DMS153 (cell line): ENCODE measurements at places on chromosomes 13 and 19.

DNA sequence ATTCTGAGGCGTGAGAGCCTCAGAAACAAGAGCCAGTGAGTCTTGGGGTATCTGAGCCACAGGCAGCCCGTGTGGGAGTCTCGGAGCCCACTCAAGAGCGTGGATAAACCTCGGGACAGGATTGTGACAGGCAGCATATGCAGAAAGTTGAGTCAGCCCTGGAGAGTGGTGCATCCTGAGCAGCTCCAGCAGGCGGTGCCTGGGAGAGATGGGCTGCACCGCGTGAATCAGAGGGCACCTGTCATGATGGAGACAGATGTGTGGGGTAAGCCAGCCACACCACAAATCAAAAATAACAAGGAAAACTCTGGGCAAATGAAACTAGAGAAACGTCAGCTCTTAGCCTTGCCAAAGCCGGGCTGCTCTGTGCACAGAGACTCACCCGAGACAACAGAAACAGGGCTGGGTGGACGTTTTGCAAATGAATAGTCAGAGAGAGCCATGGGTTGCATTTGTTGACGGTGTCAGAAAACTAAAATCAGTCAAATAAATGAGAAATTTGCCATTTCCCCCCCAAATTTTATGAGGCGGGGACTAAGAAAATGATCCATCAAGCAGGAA, 30.0 kb upstream of the POP4 start:
- no peak for DNase-seq

DNA sequence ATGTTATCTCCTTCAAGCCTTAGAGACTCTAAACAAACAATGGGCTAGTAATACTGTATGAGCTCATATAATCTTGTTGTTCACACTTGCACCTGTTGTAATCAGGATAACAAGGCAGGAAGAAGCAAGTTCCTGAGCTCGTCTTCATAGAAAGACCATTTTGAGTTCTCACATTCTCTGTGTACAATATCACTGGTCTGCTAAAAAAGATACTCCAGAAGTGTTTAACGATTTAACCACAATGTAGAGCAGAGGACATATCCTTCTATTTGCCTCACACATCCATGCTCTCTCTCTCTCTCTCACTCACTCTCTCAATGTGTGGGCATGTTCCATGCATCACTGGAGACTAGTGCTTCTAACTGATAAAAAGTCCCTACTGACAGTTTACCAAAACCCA, 122.9 kb downstream of the MIPEP start:
- DNase-seq, result no peak

DNA sequence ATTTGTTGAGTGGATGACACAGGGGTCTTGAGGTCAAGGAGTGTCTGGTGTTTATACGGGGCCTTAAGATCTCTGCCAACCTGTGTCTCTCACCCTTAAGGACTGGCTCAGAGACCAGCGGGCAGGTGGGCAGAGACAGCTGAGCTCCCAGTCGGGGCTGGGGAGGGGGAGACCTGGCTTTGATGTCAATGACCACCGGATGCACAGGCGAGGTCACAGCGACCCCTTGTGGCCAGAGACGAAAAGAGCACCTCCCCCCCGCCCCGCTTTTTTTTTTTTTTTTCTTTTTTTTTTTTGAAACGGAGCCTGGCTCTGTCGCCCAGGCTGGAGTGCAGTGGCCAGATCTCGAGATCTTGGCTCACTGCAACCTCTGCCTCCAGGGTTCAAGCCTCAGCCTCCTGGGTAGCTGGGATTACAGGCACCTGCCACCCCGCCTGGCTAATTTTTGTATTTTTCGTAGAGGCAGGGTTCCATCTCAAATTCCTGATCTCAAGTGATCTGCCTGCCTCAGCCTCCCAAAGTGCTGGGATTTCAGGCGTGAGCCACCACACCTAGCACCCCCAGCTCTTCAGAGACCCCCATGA, 12.1 kb upstream of the KLK14 start:
- no peak for DNase-seq

DNA sequence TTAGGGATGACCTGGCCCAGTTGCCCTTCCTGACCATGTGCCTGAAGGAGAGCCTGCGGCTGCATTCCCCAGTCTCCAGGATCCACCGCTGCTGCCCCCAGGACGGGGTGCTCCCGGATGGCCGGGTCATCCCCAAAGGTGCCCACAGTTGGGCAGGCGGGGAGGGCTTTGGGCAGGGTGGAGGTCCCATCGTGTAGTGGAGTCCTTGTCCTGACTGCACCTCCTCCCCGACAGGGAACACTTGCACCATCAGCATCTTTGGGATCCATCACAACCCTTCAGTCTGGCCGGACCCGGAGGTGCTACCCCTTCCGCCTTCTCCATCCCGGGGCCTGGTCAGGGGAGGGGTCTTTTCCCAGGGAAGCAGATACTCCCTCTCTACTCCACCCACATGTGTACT, 31.7 kb upstream of the CYP4F8 start:
- no peak for DNase-seq

DNA sequence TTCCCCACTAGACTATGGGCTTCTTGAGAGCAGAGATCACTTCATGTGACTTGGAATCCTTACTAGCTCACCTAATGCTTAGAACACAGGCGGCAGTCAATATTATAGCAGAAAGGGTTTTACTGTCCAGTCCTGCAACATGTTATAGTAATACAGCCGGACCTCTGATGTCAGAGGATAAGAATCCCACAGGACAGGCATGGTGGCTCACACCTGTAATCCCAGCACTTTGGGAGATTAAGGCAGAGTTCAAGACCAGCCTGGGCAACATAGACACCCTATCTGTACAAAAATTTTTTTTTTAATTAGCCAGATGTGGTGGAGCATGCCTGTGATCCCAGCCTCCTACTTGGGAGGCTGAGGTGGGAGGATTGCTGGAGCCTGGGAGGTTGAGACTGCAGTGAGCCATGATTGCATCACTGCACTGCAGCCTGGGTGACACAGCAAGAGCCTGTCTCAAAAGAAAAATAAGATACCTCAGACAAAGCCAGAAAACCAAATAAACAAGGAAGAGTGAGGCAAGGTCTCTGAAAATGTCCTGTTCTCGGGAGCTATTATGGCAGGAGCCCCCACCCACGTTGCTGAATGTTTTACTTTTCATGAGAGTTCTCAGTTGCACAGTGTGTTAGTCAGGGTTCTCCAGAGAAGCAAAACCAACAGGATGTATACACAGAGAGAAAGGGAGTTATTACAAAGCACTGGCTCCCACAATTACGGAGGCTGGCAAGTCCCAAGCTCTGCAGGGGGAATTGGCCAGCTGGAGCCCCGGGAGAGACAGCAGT, 100.8 kb downstream of the UBL3 start:
- no peak for DNase-seq

GRCh38 chr19:12788042-12788681, 3.1 kb upstream of the JUNB start:
- no peak for DNase-seq

DNA sequence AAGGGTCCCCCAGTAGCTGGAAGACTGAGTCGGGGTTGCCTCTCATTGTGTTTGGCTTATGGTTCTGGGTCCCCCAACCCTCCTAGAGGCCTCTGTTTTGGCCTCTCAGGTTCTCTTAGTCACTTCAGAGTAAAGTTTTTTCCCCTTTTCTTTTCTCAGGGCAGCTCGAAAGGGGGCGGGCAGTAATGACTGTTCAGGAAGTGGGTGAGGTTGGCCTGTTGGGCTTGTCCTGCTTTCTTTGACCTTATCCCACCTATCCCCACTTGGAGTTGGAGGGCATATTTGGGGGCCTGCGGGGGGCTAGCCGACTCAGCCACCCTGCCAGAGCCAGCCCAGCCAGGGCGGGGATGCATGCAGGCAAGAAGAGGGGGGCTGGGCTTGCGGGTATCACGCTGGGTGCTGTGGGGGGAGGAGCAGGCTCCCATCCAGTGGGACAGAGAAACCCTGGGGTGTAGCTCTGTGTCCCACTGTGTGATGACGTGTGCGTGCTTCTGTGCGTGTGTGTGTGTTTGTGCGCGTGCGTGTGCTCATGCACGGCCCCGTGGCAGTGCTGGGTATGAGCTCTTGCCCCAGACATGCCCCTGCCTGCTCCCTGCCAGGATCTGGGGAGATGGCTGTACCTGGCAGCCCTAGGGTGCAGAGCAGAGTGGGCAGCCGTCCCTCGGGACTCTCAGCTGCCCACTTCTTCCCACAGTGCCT, 1.4 kb downstream of the CIC start:
- no peak for DNase-seq

GRCh38 chr13:34207334-34207733, 389.4 kb downstream of the RFC3 start:
- DNase-seq, result no peak

- DNase-seq, result peak; percentile 81
Measured at GRCh38 chr13:61415058-61415721, 459 bp downstream of the PCDH20 start.

GRCh38 chr19:35715355-35715809, 2.4 kb upstream of the KMT2B start:
- no peak for DNase-seq

DNA sequence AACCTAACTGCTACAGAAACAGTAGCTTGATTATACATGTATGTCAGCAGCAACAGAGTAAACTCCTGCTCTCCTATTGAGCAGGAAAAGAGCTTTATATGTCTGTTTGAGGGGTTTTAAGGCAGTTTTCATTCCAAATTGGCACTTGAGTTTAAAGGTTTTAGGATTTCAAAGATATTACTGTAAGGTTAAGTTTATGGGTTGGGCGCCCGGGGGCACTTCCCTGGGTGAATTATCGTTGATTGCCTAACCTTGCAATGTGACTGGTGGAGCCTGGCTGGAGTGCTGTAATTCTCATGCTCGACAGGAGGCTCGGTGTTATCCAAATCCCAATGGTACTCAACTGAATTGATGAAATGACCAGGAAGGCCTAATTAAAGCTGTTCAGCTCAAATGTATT, 1586.1 kb downstream of the OLFM4 start:
- DNase-seq, result peak; percentile 60

DNA sequence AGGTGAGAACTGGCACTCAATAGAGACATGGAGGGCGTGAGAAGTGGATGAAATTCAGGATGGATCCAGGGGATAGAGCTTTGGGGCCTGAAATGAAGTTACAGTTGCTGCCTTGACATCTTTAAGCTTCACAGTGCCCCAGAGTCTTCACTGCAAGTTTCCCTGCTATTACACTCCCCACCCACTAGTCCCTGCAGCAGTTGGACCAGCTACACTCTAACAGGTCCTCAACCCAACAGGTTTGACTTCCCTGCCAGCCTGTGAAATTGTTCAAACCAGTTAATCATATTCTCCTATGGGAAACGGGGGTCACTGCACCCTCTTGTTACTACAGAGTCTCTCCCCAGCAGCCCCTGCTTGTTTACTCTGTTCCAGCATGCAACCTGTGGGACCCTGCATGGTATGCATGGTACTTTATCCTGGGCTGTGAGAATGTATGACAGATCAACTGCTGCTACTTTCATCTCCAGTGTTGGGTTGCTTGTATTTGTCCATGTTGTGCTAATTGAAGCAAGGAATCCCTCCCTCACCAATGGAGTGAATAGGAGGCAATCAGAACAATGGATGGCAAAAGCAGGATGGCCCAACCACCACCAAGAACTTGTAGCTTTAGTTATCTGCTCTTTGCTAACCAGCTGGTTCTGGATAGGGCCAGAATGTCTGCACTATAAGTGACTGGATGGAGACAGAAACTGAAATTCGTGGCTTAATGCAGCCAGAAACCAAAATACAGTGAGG, 314.2 kb downstream of the OLFM4 start:
- no peak for DNase-seq

DNA sequence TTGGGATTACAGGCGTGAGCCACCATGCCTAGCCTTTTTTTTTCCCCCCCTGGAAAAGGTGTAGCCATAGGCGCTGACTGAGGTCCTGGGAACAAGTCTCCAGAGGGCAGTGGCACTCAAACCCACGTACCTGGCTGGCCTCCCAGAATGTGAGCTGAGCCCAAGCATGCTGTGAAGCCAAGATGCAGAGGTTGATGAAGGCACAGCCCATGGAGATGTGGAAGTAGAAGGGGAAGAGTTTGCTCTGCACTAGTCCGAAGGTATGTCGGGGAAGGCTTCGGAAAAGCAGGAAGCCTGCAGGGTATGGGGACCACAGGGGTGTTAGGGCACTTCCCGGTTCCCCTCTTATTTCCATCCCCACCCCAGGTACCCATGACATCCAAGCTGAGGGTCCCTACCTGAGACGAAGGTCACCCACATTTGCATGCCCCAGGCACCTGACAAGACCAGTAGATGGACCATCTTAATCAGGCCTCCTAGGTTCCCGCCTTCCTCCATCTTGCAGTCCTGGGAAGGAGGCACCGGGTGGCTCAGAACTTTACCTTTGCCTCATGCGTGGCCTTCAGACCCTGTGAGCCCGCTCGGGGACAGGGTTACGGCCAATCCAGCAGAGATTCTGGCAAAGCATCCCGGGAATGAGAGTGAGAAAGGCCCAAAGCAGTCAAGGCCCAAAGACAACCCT, 805 bp downstream of the TMEM205 start:
- DNase-seq, result no peak

- DNase-seq, result no peak
Measured at GRCh38 chr13:74274916-74275315, 140.7 kb upstream of the KLF12 start.

- DNase-seq, result no peak
Measured at GRCh38 chr13:112247471-112248405, 128.4 kb upstream of the SPACA7 start.

DNA sequence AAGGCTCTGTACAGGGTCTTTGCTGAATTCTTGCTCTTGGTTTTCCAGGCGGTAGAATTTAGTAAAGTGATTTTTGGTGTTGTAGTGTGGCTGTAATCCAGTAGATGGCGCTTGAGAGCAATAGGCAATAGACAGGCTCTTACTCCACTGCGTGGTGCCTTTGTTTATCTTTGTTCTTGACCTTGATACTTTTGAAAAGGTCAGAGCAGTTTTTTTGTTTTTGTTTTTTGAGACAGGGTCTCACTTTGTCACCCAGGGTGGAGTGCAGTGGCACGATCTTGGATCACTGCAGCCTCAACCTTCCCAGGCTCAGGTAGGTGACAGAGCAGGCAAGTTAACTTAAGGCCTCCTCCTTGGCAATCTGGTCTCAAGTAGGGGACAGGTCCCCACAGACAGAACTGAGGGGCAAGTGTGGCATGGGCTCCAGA, 12.2 kb upstream of the LILRA5 start:
- no peak for DNase-seq

DNA sequence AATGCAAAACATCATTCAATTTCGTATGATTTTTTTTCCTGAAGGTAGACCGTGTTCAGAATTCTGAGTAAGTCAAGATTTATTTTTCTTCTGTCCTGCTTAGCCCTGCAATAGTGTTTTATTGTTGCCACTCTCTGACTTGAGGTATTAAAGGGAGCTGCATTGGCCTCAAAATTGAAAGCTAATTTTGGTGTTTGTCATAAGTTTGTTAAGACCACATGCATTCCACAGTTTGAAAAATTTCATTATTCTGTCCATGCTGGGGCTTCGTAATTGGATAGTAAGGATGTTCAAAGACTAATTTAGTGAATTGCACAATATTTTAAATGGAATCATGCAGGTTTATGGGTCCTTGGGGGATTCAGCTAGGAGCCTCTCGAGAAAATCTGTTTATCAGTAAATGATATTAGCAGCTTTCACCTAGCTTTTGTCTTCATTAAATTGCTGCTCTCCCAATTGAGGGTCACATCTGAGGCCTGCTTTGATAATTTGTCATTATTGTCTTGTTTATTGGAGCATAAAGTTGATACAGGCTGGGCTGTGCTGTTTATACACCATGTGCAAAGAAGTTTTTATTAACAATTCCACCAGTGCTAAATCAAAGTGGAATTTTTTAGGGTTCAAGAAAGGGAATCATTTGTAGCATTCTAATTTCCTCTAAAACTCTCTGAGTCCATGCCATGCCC, 339.8 kb upstream of the OBI1 start:
- DNase-seq, result no peak

- DNase-seq, result no peak
Measured at GRCh38 chr13:23007426-23007825, 173.4 kb upstream of the SGCG start.

- no peak for DNase-seq
Measured at GRCh38 chr13:52811841-52812240, 36.6 kb downstream of the PCDH8 start.
